ENCODE measurements at places on chromosomes 3 and 15. TPM values are rescaled to one million over a fixed set of nuclear protein-coding genes. Genes with fewer than 3 reads are reported as not detected.

The CCDC9B gene
- 87.8 TPM for total RNA-seq

The STRA6 gene
- total RNA-seq: 2.4 TPM

The ZNF35 gene
- total RNA-seq: 10.7 TPM

The IMPG2 gene
- 0.06 TPM for total RNA-seq

The GXYLT2 gene
- total RNA-seq: 4.0 TPM

The FETUB gene
- not detected for total RNA-seq

The ABHD6 gene
- 7.2 TPM for total RNA-seq

The NEK11 gene
- total RNA-seq: 3.6 TPM

The RYR3 gene
- total RNA-seq: not detected

GRCh38 chr3:42831321-42831713 is 22.1 kb downstream of the ACKR2 start:
- peak; percentile 61 for DNase-seq

DNA sequence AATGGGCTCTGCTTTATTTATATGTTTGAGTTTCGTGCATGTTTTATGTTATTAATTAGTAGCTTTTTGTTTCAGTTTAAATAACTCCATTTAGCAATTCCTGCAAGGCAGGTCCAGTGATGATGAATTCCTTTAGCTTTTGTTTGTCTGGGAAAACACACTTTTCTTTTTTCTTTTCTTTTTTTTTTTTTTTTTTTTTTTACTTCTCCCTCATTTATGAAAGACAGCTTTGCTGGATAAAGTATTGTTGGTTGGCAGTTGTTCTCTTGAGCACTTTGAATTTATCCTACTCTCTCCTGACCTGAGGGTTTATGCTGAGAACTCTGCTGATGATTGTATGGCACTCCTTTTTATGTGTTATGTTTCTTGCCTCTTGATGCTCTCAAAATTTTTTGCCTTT is 35.7 kb downstream of the TMEM39A start:
- no peak for DNase-seq

- no peak for DNase-seq
Measured at GRCh38 chr3:14016900-14017475, 107.7 kb downstream of the CHCHD4 start.

GRCh38 chr15:29086001-29086400 is 183.6 kb downstream of the NSMCE3 start:
- no peak for DNase-seq

DNA sequence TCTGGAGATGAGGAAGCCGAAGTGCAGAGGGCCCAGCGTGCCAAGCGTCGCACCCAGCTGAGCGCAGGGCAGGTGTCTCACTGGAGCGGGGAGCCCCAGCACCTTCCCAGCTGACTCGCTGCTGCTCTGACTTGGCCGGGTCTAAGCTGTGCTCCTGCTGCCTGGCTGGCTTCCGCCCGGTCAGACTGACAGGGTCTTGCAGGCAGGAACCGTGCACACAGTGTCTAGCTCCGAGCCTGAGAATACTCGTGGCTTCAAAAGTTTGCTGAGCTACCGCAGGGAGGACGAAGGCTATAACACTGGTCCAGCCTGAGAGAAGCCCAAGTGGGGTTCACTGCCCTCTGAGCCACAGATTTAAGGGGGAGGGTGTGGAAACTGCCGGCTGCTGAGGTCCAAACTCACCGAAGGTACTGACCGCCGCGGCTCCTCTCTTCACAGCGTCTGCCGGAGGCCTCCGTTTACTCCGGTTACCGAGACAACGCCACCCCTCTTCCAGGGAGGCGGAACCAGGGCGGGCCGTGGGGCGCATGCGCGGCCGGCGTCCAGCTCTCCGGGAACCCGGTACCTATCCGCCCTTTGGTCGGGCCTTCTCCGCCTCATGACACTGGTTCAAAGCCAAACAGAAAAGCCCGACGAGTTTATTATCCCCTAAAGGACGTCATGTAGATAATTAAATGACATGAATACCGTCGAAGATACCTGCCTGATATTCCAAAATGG is at the start of gene CFAP44:
TSS of gene CFAP44 (minus strand) at position 443 of the 720 bp plus-strand sequence. CDS start 7,829 bp downstream, outside the sequence.
- DNase-seq: no peak

DNA sequence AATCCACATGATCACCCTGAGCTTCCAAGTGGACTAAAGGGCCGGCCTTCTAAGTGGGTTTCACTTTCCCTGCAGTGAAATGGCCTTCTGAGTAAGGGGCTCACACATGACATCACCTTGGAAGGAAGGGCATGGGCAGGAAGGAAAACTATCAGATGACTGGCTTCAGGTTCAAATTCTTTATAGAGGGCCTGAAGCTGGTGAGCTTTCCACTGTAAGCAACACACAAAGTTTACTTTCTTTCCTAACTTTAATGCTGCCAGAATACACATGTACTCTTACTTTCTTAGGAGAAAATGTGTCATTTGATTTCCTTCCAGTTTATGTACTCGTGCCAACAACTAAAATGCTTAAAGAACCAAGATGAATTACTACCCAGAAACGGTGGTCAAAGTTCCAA is 475.6 kb downstream of the FOXP1 start:
- no peak for DNase-seq

DNA sequence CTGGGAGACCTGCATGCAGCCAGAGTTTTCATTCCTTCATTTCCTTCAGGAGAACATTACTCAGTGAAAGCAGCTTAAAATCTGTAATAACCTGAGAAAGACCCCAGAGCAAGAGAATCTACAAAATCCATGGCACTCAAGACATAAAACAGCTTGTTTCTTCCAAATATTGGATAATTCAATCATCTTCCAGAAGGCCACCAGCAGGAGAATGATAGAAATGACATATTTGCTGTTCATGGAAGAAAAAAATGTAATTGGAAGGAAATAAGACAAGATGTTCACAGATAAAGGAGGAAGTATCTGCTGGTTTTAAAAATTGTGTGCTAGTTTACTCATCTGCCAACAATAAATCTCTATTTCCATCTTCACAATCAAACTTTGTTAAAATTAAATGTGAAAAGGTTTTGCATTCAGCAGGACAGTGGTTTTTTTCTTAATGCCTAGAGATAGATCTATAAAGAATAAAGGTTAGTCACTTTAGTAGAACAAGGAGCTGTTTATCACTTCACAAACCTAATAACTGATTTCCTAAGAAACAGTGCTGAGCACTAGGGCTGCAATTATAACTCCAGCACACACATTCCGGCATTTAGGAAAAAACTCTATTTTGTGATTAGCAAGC is 530.8 kb downstream of the NSUN3 start:
- DNase-seq: no peak

DNA sequence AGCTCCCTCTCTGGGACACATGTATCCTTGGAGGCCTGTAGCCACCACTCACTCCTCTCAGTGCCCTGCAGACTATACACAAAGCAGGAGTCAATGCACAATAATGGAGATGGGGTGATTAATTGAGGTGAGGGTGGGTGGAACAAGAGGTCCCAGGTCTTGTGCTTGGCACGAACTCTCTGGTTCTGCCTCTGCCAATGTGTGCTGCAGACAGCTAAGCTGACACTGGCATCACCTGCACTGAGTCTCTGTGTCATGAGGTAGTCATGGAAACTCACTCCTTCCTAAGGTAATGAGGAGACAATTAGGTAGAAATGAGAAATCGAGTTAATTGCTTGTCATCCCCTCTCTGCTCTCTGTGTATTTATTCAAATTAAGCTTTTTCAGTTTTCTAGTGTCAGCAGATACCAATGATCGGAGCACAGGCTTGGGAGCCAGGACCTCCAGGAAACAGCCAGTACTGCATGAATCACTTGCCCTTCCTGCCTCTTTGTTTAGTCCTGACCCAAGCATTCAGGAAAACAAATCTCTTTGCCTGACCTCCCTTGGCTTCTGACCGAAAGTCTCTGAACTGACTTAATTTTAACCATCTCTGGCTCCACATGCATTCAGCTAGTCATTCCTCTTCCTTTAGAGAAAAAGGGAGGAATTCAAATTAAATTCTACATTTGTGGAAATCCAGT is 56.7 kb downstream of the DRD3 start:
- peak; percentile 29 for DNase-seq

GRCh38 chr3:113005611-113006010 is 14.8 kb downstream of the GTPBP8 start:
- no peak for DNase-seq

DNA sequence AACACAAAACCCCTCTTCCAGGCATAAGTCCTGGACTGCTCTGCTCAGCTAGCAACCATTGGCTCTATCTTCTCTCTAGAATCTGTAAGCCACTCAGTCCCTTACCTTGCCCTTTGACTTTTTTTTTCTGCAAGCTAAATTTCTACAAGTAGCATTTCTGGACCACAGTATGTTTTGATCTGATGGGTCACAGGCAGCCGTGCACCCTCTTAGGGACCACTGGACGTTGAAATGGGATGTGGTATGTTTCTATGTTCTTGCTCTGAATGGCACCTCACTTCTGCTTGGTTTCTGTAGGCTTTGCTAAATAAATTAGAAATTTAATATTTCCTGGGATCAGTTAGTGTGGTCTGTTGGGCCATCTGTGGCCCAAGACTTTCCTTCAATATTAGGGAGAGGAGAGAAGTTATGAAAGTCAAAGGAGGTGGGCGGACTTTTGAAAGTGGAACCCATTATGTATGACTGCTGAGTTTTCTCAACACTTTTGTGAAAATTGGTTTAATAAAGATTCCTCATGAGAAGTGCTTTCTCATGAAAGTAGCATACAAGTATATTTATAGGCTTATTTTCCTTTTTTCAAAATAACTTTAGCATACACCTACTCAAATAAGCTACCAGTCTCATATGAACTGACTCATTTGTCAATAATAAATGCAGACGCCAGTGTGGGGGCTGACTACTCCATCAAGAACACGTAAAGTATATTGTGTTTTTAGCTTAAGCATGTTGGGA is 18.4 kb upstream of the TIPARP start:
- DNase-seq: no peak

Data from HFFc6 (cell line).